ENCODE measurements at places on chromosomes 16 and 17.

DNA sequence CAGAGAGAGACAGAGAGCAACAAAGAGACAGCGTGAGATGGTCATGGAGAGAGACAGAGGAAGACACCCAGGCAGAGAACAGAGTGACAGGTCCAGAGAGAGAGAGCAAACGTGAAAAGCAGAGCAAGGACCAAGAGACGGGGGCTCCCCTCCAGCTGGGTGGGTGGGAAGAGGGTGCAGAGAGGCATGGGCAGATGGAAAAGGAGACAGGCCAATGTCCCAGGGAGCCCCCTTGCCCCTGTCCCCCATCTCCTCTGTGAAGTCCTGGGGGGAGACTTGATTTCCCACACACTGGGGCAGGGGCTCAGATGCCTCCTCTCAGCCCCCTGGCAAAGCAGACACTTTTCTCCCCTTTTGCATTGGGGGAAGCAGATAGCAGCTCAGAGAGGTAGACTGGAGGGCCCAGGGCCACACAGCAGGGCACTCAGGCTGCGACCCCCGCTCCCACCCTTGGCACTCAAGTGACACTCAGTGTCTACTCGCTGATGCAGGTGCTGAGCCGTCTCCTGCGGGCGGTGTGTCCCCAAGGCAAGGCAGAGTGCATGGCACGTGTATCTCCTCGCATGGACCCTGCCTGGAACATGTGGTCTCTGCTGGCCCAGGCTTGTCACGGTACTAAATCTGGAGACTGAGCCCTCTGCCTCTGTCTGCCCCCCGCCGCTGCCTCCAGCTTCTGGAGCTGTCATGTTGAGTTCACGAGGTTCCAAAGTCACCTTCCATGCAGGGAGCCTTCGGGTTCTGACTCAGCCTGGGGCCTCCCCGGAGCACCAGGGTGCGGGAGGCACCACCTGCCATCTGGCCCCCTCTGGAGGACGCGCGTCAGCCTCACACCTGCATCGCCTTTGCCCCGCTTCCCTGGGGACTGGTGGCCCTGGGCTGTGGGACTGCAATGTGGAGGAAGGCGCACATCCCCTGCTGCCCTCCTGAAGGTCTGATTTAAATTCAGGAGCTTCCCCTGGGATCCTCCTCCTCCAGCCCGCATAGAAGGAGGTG lies 215.9 kb upstream of the GSE1 start:
- no peak for DNase-seq

DNA sequence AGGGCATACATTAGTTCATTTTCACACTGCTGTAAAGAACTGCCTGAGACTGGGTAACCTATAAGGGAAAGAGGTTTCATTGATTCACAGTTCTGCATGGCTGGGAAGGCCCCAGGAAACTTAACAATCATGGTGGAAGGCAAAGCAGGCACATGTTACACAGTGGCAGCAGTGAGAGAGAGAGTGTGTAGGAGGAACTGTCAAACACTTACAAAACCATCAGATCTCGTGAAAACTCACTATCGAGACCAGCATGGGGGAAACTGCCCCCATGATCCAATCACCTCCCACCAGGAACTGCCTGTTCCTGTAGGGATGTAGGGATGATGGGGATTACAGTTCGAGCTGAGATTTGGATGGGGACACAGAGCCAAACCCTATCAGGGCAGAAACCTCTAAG lies 17.2 kb downstream of the NUBP1 start:
- no peak for DNase-seq

DNA sequence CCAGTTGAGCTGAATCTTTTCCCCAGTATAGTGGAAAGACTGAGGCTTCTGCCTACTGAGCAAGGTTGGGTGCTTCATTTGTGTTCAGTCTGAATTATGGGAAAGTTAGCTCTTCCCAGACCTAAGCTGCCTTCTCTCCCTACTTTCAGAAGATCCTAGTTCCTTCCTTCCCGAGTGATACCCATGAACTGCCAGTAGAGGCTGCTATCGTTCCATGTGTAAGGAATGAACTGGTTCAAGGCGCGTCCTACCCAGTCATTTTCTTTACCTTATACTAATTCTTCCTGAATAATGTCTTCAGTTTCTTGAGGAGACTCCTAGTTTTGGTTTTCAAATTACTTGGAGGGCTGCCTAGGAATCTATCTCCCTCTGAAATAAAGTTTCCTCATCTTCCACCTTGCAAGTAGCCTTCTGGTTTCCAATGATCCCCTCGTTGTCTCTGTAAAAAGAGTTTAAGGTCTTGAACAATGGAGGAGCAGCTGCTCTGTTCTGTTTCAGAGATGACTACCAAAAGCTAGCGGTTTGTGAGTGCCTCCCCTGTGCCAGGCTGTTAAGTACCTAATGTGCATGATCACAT lies 934 bp upstream of the AOC2 start:
- peak; percentile 39 for DNase-seq

DNA sequence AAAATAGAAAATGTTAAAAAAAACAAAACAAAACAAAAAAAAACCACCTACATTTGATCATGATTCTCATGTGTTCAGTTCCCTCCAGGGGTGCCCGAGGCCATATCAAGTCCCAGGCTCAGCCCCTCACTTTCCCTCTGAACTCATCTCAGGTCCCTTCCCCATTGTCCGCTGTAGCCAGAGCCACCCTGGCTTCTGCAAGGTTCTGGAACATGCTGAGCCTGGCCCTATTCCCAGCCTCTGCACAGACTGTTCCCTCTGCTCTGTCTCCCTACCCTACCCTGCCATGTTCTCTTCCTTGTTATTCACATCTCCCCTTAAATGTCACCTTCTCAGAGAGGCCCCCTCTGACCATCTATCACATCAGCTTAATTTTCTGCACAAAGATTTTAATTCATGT lies 46.9 kb downstream of the TK2 start:
- DNase-seq: no peak

DNA sequence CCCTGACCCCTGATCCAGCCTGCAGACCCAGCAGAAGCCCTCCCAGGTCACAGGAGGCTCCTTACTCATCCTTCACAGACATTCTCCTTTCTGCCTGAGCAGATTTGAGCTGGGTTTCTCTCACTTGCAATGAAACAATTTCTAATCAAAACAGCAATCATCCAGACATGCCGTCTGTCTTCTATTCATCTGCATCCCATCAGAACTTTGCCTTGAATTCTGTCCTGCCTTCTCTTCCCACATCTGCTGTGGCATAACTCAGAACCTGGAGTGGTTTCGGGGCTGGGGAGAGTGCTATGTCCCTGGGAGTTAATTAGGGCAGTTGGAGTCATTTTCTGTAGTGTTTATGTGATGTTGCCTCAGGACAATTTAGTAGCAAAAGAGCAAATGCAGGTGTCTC lies 278.6 kb downstream of the CBLN1 start:
- no peak for DNase-seq

DNA sequence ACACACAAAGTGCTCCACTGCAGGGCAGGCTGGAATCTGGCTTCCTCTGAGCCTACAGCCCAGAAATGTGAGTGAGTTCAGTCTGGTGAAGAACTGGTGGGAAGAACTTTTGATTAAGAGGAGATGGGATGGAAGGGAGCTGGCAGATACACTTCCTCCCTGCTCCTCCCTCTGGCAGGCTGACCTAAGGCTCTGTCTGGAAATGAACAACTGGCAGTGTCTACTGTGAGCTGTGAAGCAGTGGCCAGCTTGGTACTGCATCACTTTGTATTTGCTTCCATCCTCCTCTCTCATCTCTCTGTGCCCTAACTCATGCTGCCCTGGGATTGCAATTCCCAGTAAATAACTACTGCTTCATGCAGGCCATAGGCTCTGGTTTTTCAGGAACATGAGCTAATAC lies 45.6 kb downstream of the MAF start:
- no peak for DNase-seq

GRCh38 chr17:32757963-32758362 lies 119.0 kb downstream of the MYO1D start:
- DNase-seq: no peak

DNA sequence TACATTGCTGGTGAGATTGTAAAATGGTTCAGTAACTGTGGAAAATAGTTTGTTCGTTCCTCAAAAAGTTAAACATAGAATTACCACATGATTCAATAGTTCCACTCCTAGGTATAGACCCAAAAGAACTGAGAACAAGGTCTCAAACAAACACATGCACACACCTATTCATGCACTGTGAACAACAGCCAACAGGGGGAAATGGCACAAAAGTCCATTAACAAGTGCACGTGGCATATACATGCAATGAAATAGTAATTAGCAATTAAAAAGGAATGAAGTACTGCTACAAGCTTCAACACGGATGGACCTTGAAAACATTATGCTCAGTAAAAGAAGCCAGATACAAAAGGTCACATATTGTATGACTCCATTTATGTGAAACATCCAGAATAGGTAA lies 23.8 kb downstream of the SDK2 start:
- DNase-seq: no peak

- no peak for DNase-seq
Measured at GRCh38 chr17:292531-293382, 59.9 kb downstream of the RPH3AL start.

GRCh38 chr17:67164302-67164701 lies 80.7 kb downstream of the HELZ start:
- no peak for DNase-seq

DNA sequence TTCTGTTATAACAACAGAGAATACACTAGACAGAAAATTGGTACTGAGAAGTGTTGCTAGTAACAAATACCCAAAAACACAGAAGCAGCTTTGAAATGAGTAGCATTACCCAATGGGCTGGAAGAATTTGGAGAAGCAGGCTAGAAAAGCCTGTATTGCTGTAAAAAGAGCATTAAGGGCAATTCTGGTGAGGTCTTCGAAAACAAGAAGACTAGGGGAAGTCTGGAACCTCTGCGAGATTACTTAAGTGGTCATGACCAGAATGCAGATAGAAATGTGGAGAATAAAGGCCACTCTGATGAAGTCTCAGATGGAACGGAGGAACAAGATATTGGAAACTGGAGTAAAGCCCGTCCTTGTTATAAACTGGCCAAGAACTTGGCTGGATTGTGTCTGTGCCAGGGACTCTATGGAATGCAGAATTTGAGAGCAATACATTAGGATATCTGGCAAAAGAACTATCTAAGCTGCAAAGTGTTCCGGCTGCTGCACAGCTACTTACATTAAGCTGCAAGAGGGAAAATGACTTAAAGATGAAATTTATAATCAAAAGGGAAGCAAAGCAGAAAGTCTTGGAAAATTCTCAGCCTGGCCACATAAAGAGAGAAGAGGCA lies 44.9 kb upstream of the PEMT start:
- no peak for DNase-seq

DNA sequence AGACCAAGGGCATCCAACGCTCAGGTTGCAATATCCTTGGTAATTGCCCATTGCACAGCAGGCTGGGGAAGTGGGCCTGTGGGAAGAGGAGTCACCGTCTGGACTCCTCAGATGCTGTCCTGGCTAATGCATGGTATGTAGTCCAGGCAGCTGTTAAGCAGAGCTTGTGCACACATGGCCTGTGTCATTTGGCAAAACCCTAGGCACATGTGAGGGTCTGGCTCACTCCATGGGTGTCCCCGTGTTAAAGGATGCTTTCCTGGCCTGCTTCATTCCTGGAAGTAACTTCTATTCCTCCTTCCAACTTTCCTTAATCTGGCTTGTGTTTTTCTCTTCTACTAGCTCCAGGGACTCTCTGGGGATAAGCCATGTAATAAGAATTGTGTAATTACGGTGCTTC lies 378.0 kb upstream of the CA10 start:
- DNase-seq: no peak

GRCh38 chr17:27408891-27409290 lies 47.4 kb upstream of the KSR1 start:
- DNase-seq: no peak

DNA sequence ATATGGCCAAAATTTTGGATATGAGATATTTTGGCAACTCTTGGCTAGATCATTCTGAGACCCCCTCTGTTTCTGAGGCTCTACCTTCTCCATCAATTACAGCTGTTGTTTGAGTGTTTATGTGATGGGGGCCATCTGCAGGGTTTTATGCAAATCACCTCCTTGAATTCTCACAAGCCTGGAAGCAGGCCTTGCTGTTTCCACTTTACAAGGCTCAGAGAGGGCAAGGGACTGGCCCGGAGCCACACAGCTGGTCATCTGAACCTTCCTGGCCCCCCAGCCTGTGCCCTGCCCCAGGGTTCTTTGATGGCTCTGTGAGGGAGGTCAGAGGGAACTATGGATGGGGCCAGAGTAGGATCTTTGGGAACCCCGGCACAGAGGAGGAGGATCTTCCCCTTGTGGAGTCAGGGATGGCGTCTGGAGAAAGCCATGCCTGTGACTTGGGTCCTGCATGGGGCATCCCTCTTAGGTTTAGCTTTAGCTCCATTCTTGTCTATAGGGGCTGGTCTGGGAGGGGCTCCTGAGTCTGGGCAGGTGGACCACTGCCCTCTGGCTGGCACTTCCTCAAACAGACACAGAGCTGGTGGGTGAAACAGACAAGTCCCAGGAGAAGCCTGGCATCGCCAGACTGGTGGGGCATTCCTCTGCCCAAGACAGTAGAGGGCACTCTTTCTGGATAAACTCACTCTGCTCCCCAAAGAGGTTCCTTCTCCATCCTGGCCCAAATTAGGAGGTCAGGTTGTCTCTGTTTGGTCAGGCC lies 26.2 kb downstream of the IL21R start:
- DNase-seq: no peak

DNA sequence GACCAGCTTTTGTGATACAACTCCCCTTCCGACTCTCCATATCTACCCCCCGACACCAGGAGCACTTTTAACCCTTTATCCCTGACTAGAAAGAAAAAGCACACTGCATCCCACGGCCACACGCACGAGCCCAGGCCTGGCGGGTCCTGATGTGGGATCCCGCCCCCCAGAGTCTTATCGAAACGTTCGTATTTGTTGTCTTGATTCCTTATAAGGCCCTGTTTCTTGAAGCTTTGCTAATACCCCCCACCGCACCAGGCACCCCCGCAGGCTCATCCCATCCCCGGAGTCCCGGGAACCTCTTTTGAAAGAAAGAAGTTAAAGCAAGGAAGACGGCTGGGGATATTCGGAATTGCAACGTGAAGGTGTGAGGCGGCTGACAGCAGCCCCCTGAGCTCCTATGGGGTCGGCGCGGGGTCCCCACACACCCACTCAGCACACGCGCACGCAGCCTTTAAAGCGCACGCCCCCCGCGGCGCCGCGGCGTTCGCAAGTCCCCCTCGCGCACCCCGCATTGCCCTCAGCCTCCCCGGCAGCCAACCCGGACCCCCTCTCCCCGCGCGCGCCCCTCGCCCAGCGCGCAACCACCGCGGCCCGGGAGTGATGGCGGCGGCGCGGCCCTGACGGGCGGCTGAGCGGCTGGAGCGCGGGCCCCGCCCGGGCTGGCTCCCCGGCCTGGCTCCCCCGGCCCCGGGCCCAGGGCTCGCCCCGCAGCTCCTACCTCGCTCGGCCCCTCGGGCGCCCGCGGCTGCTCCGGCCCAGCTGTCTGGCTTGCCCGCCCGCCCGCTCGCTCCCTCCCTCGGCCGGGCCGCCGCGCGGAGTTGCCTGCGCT lies 448 bp downstream of the STAT5B start:
- DNase-seq: peak; percentile 32

DNA sequence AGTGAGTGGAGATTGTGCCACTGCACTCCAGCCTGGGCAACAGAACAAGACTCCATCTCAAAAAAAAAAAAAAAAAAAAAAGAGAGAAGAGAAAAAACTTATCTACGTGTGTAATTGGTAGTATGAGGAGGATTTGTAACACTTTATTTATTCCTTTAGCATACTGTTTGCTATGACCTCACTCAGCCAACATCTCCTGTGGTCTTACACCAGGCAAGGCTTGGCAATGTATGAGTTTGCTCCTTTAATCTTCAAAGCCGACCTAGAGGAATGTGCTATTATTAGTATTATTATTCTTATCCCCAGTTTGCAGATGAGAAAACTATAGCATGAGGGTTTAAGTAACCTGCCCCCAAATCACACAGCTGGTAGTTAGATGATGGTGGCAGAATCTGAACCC lies 35.8 kb upstream of the HAPSTR1 start:
- no peak for DNase-seq

GRCh38 chr17:80047176-80047575 lies 10.7 kb downstream of the CCDC40 start:
- DNase-seq: no peak
